ENCODE measurements at places on chromosomes 1 and 21.

- no peak for DNase-seq
Measured at GRCh38 chr1:156936721-156937220, 16.3 kb downstream of the LRRC71 start.

DNA sequence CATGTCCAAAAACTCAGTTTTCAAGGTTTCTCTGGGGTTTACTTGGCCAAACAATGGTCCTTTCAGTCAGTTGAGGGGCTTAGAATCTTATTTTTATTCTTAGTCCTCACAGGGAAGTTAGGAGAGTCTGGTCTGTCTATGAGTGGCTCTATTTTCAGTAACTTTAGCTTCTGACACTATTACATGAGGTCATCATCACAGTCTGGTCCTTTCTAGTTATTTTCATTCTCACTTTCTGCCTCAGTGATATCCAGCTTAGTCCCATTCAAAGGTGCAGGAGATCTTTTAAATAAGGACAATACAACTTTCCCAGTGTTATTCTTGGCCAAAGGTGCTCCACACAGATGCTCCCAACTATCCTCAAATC, 30.0 kb upstream of the FGGY start:
- no peak for DNase-seq

- peak; percentile 46 for DNase-seq
Measured at GRCh38 chr1:75615613-75616435, 4.9 kb upstream of the SLC44A5 start.

- no peak for DNase-seq
Measured at GRCh38 chr1:179178950-179179349, 50.5 kb downstream of the ABL2 start.

DNA sequence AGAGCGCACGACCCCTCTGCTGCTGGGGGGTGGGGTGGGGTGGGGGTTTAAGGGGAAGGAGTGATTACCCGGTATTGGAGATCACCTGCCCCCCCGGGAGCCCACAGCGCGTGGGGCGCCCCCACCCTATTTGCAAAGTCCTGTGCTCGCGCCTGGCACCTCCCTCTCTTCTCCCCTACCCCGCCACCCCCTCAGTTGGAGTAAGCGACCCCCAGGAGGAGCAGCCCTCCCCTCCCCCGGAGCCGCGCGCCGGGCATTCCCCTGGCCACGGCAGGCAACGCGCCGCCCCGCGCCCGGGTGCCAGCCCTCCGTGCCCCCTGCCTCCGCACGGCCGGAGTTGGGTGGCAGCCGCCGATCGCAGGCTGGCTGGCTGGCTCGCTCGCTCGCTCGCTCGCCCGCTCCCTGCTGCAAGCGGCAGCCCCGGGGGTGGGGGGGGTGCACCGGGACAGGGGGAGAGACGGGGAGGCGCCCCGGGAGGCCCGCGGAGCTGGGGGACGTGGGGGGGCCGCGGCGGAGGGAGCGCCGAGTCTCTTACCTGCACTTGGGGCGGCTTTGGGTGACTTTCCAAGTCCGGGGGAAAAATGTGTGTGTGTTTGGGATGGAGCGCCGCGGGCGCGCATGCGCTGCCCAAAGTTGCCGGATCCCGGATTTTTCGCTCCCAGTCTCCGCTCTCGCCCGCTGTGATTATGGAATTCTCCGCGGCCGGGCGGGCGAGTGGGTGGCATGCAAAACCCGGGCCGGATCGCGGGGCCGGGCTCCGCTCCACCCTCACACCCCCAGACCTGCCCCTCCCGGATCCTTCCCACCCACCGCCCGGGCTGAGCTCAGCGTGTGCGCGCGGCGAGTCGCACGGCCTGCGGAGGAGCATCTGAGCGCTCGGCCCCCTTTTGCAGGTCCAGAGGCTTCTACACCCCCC, at the start of gene CASZ1:
CASZ1 (minus strand) TSS at position 618 of the 916 bp plus-strand sequence. CDS start 102,757 bp downstream, outside the sequence.
- DNase-seq, result peak; percentile 89

- DNase-seq, result no peak
Measured at GRCh38 chr1:234277161-234277868, 95.9 kb upstream of the COA6 start.

DNA sequence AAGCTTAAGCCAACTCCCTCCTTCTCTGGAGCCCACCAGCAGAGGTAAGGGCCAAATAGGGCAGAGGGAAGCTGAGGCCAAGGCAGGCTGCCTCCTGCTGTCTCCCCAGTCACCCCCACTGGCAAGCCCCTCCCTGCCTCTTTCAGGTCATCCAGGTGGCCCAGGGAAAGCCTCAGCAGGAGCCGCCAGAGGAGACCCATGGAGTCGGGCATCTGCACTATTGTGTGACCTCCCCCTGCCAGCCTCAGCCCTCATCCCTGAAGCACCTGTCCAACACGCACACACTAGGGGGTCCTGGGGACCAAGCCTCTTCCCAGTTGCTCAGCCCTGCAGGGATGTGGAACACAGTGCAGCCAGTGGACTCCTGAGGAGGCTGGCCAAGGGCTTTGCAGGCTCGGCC, 5.3 kb upstream of the NAXE start:
- no peak for DNase-seq

GRCh38 chr1:199747984-199748383, 279.5 kb upstream of the NR5A2 start:
- DNase-seq, result peak; percentile 60

DNA sequence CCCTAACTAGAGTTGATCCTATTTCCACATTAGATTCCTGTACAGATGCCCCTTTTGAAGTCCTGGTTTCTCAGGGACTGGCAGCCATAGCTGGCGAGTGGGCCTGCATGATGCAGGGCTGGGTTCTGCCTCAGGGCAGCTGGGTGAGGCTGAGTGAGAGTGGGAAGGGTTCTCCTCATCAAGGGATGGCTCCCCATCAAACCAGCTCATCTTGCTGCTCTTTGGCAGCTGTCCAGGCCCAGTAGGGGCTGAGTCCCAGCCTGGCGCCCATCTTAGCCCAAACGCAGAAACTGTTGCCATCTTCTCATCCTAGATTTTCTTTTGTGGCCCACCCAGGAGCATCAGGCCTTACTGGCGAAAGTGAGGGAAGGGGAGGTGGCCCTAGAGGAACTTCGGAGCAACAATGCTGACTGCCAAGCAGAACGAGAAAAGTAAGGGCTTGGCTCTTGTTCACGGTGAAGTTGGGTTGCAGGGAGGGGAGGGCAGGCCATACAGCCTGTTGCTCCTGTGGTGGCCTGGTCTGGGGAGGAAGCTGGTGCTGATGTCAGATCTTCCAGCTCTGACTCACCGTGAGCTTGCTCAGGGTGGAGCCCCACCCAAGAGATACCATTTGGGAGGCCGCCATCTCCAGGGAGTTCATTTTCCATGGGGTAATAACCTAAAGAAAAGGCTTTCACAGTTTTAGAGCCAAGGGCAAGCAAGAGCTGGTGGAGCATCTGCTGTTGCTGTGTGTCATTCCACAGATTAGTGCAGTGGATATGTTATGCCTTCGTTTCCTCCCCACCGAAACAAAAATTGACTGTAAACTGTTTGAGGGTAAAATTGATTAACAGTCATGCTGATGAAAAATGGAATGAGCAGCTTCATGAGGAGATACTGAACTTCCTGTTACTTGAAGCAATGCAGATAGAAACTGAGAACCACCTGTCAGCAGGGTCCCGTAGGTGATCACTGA, 34.7 kb downstream of the TUFT1 start:
- no peak for DNase-seq

- peak; percentile 43 for DNase-seq
Measured at GRCh38 chr1:113266788-113267187, 123.5 kb upstream of the MAGI3 start.

DNA sequence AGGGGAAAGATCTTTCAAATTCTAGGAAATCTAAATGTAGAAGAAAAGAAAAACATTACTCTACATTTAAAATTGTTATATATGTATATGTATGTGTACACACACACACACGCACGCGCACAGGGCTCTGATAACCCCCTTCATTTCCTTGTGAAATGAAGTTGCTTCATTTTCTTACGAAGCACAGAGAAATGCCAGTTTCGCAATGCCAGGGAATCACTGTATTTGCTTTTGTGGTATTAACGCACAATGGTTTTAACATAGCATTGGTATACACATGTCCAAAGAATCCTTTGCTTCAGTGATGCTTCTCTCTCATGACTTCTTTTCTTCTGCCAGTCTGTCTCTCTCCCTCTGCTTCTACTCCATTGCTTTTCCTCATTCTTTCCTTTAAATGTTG, 8.4 kb upstream of the DDAH1 start:
- DNase-seq, result no peak

- DNase-seq, result no peak
Measured at GRCh38 chr1:8625491-8625890, 191.9 kb downstream of the RERE start.

DNA sequence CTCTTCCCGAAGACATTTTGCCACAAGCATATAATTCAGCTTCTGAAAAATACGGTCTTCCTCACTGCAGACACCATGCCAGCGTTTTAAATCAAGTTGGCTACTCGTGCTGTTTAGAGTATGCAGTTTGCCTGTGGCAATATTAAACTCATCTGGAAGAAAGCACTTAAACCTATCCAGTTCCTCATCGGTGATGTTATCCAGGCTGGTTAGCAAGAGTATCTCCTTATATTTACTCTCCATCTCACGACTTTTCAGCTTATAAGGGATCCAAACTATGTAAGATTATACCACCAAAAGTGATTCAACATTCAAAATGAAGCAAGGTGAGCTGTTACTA, 9.7 kb upstream of the IFI16 start:
- DNase-seq, result no peak

DNA sequence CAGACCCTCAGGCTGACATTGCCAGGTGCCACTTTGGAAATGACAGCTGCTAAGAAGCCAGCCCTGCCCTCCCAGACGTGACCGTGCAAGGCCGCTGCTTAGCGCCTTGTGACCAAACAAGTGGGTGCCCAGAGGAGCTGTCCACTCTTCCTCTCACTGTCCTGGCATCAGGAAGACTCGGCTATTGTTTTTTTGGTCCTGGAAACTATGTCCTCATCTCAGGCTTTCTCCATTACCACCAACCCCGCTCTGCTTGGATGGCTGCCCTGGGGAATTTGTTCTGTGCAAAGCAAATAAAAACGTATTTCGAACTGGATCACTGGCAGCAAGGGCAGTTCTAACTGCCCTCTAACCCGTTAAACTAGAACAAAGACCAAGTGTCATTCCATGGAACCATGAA, 13.7 kb upstream of the TENT5C start:
- DNase-seq, result no peak

- no peak for DNase-seq
Measured at GRCh38 chr1:160577671-160578070, 1.6 kb downstream of the CD84 start.

DNA sequence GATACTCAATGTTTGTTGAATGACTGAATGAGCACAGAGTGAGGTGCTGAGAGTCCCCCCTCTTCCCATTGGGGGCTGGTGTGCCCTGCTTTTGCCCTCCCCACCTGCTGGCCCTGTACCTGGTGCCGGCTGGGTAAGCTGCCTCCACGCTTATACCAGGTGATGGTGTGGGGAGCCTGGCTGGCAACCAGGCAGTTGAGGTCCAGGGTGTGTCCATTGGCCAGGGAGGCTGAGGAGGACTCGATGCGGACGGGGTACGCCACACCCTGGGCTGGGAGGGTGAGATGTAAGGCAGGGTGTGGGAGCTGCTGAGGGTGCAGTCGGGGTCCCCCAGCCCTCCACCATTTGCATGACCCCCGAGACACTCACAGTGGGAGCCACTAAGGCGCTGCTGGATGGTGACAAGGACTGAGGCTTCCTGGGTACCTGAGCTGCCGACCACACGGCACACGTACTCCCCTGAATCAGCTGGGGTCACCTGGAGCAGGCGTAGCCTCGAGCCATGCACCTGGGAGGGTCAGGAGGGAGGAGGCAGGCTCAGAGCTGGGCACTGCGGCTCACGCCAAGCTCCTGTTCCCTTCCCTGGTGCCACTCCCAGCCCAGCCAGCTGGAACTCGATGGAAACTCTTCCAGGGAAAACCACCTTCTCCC, 36.6 kb downstream of the LDLRAD2 start:
- DNase-seq, result no peak

DNA sequence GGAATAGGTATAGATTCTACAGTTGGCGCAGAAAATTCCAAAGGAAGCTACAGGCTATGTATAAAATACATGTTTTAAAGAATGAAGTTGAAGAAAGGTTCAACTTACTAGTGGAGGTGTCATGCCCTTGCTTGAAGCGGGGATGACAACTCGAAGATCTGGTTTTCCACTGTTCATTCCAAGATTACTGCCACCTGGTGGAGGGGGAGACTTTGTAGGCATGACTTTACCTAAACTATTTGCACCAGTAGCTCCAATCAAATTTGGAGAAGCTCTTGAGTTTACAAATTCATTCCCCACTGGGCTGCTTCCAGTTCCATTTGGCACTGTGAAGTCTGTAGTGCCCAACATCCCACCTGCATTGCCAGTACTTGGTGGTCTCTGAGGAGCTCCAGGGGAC, 81.7 kb downstream of the AXDND1 start:
- no peak for DNase-seq

GRCh38 chr21:44461464-44462001, 6.2 kb downstream of the LRRC3 start:
- DNase-seq, result no peak

GRCh38 chr1:63787875-63788274, 14.1 kb downstream of the ROR1 start:
- DNase-seq, result no peak

GRCh38 chr1:163761898-163762297, 440.1 kb downstream of the NUF2 start:
- no peak for DNase-seq

GRCh38 chr1:53207726-53208125, 11.1 kb downstream of the CPT2 start:
- DNase-seq, result no peak

DNA sequence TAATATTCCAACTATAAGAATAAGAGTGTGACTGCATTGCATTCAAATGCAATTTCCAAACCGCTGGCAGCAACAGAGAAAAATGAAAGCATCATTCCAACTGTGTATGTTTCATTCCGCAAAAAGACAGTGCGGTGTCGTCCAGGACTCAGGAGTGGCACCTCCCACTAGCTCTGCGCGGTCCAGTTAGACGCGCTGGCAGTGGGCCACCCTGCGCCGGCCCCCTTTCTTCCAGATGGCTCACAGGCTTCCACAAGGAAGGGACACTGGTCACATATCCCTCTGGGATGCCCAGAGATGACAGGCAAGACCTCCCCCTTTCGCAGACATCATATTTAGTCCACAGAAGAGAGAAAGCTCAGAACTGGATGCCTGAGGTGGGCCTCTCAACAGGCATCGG, 11.9 kb downstream of the WRAP73 start:
- no peak for DNase-seq

Data from left kidney (tissue), 8 donors.